Stimulated activated CD4-positive, alpha-beta T cell treated with anti-CD3 and anti-CD28 coated beads, Interleukin-4, amount 100 ng/mL, for 48 hours (primary cell): ENCODE measurements at places on chromosomes 4 and X.

GRCh38 chr4:138014590-138015288 is 227.4 kb downstream of the SLC7A11 start:
- no peak for DNase-seq

DNA sequence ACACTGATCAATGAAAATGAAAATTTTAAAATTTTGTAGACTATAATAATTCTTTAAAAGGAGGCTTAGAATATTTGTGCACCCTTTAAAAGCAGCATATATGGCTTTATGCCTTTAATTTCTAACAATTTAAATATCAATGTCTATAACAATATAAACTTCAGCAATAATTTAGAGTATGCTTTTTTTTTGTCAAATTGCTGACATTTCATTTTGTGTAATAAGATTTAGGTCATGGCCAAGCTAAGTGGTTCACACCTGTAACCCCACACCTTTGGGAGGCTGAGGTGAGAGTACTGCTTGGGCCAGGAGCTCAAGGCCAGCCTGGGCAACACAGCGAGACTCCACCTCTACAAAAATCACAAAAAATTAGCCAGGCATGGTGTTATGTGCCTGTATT is 86.2 kb downstream of the PDGFC start:
- no peak for DNase-seq

DNA sequence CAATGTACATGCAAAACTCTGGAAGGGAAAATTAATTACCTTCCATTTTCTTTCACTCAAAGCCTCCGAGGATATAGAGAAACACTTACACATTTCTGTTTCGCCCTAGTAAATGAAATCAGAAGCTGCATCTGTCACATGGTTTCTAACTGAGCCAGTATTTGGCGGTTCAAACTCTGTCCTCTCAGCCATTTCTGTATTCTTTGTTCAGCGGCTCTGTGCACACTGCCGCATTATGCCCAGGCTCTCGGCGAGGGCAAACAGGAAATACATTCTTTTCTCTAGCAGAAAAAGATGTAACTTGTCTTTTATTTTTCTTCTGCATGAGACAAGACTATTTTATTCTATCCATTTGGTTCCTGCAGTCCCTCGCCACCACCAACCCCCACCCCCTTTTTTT is 71.4 kb upstream of the GPM6B start:
- DNase-seq: no peak

GRCh38 chrX:140343226-140343868 is 161.5 kb downstream of the SOX3 start:
- no peak for DNase-seq

DNA sequence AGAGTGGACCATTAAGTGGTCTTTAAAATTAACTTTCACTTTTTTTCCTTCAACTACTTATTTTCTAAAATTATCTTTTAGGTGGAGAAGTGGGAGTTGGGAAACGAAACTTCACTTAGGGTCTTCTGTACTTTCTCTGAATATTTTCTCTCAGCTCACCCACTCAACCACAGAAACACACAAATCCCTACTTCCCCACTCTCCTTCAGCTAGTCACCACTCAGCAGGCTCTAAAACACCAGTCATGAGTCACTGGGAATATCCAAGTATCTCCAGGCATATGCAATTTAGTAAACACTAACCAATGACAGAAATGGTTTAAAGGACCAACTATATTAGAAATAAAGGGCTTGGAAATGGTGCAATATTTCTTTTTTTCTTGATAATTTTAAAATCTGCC is 153.0 kb upstream of the RPS6KA6 start:
- no peak for DNase-seq

GRCh38 chr4:156971165-156971675 is 379 bp downstream of the PDGFC start:
- no peak for DNase-seq

GRCh38 chr4:98657531-98658286 is 702 bp downstream of the TSPAN5 start:
- DNase-seq: peak; percentile 33

GRCh38 chrX:127390316-127390715 is 570.8 kb downstream of the PRR32 start:
- no peak for DNase-seq

DNA sequence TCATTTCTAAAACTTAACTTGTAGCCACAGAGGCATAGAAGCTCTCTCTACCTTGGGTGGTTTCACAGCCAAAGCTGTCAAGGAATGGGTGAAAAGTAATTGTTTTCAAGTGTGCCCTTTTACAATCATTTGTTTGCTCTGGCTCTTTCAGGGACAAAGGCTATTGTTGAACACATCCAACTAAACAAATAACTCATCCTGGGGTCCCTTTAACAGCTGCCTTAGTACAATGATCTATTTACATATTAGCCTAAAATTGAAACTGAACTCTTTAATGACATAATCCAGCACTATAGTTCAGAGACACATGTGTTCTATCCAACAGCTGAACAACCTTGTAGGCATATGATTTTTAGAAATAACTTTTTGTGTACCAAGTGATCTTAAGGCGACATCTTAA is 3.7 kb downstream of the HHIP start:
- no peak for DNase-seq

- DNase-seq: no peak
Measured at GRCh38 chr4:123304151-123304964, 92.2 kb upstream of the SPRY1 start.

DNA sequence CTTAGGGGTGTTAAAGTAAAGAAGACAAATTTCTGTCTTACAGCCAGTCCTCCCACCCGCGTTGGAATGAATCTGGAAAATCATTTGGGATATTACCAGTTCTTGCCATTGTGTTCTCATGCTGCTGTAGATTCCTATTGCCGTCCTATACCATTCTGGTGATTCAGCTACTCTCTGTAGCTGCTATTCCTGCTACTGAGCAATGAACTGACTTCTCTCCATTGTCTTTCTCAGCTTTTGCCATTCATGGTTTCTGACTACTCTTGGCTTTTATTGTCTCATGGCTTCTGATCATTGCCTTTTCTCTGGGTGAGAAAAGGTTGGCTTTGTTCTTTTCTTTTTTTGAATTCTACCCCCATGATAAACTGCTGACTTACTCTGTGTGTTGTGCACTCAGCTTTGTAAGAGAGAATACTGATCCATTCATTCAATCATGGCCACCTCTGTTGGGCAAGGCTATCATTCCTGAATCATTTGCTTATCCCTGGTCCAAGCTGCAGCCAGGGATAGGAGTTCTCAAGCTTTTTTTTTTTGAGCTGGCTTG is 27.7 kb upstream of the METAP1 start:
- no peak for DNase-seq
